Left renal cortex interstitium (tissue), 4 donors: ENCODE measurements at places on chromosomes 5 and 9. TPM values are rescaled to one million over a fixed set of nuclear protein-coding genes. Genes with fewer than 3 reads are reported as not detected.

DNA sequence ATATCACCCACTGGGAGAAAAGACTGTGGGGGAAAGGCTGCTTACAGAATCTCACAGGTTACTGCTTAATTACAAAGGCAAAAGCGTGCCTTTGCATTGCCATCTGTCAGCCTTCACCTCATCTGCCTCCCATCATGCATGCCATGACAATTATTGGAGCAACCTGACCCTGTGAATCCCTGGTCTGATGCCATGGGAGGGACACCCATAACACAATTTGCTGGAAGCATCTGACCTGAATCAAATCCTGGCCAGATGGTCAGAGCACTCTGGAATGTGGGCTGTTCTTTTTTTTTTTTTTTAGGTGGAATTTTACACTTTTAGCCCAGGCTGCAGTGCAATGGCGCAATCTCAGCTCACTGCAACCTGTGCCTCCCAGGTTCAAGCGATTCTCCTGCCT, 11.6 kb upstream of the RETREG1 start:
- DNase-seq = no peak

GRCh38 chr5:112833971-112834370, 27.1 kb upstream of the SRP19 start:
- no peak for DNase-seq

- no peak for DNase-seq
These were observed 1726.4 kb upstream of the NUDT12 start for GRCh38 chr5:105288946-105289345.

DNA sequence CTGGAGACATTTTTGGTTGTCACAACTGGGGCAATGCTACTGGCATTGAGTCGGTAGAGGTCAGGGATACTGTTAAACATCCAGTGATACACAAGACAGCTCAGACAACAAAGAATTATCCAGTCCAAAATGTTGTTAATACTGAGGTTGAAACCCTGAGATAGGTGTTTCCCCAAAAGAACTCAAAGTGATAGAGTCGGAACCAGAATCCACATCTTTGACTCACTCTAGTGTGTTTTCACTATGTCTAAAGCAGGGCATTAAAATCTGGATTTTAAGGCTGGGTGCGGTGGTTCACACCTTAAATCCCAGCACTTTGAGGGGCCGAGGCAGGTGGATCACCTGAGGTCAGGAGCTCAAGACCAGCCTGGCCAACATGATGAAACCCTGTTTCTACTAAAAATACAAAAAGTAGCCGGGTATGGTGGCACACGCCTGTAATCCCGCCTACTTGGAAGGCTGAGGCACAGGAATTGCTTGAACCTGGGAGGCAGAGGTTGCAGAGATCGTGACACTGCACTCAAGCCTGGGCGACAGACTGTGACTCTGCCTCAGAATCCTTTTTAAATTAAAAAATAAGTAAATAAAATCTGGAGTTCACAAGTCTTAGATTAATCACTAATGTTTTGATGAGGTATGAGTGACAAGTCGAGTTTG, 17.0 kb downstream of the SLC31A1 start:
- DNase-seq = no peak

- no peak for DNase-seq
These were observed 72.3 kb upstream of the NIPAL4 start for GRCh38 chr5:157387683-157388093.

DNA sequence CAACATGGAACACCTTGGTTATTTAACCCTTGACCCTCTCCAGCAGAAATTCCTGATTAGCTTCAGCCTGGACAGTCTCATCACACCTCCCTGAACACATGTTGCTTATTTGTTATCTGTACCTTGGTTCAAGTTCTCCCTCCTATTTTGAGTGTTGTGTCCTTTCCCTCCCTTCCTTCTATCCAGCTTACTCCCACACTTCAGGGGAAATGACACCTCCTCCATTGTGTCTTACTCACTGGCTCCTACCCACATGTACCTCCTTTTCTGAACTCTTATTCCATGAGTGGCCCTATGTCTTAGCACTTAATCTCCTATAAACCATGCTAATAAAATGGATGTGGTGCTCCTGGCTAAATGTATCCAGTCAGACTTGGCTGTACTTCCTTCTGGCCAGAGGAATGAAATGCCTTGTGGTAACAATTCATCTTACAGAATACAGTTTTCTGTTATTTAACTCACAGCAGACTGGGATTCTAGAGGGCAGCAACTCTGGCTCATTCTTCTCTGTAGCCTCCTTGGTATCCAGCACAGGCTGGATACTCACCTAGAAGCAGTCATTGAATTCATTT, 11.2 kb downstream of the LIX1 start:
- DNase-seq = no peak

- DNase-seq = no peak
These were observed 111.8 kb downstream of the INIP start for GRCh38 chr9:112605963-112606699.

Gene AKNA
- polyA plus RNA-seq = 11.7 TPM

Gene FGD3
- 5.1 TPM for polyA plus RNA-seq
